ENCODE measurements at places on chromosomes 5 and 9.

DNA sequence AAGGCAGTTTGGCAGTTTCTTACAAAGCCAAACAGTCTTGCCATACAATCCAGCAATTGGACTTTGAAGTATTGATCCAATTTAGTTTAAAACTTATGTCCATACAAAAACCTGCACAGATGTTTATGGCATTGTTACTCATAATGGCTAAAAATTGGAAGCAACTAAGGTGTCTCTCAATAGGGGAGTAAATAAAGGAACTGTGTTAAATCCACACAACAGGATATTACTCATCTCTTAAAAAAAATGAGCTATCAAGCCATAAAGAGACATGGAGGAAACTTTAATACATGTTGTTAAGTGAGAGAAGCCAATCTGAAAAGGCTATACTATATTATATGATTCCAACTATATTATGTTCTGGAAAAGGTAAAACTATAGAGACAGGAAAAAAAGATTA lies 313.6 kb upstream of the CD180 start:
- no peak for DNase-seq

DNA sequence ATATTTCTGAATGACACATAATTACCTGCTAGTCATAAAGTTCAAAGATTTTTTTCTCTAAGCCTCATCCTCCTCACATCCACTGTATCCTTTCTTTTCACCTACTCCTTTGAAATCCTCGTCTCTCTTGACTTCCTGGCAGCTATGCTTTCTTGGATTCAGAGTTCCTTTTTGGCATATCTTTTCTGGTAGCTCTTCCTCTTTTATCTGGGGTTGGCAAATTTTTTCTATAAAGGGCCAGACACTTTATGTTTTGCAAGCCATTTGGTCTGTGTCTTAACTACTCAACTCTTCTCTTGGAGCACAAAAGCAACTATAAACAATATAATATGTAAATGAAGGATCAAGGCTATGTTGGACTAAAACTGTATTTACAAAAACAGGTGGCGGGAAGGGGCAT lies 197.5 kb downstream of the KIAA0825 start:
- DNase-seq = no peak

GRCh38 chr9:75001719-75002421 lies 26.2 kb downstream of the CARNMT1 start:
- DNase-seq = peak; percentile 89

DNA sequence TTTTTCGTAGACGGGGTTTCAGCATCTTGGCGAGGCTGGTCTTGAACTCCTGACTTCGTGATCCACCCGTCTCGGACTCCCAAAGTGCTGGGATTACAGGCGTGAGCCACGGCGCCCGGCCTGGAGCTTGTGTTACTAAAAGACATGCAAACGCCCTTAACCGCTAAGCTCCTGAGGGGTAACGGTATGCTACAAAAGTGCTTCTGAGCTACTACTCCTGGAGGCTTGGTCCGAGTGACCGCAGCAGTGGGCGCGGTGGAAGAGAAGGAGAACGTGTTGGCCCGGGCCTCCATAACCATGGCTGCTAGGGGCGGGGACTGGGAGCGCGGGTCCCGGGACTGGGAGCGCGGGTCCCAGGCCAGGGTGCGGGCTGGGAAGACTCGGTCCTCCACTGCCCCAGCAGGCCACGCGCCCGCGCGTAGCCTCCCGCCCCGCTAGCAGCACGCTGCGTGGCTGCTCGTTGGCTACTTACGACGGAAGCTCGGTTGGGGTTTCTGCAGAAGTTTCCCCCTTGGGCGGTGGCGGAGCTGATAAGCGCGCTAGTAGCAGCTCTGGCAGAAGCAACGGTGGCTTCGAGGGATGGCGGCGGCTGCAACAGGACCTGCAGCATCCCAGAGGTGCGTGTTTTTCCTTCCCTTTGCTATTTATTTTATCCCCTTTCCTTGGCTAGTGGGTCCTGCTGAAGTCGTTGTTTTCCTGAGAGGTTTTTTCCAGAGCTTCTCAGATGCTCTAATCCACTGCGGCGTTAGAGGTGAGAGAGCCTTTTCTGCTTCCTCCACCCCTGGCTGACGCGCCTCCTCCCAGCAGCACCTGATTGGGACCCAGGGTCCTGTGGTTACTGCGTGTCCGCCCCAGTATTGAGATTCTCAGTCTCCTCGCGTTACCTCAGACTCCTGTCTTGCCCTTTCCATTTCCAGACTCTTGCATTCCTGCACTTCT lies 69.2 kb upstream of the CCDC180 start:
- peak; percentile 88 for DNase-seq

GRCh38 chr9:25602400-25603044 lies 75.7 kb downstream of the TUSC1 start:
- DNase-seq = no peak

- DNase-seq = peak; percentile 38
These were observed 67.4 kb downstream of the CTSL start for GRCh38 chr9:87793292-87793691.

DNA sequence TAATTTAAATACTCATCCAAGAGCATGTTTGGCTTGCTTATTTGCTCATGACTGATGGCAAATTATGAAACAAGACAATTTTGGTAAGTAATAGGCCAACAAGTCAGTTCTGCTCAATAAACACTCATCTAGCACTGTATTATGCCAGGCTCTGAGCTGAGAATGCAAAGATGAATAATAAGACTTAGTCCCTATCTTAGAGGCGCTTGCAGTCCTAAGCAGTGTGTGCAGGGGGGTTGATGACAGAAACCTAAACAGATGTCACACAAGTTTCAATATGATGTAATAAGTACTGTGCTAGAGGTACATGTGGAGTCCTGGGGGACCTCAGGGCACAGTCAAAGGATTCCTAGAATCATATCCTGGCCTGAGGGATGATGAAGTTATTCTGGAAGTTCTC lies 287.6 kb upstream of the ADRA1B start:
- DNase-seq = no peak

GRCh38 chr9:133135146-133135745 lies 14.2 kb upstream of the RALGDS start:
- peak; percentile 97 for DNase-seq

- DNase-seq = no peak
These were observed 110.9 kb upstream of the GPR151 start for GRCh38 chr5:146626936-146627335.

DNA sequence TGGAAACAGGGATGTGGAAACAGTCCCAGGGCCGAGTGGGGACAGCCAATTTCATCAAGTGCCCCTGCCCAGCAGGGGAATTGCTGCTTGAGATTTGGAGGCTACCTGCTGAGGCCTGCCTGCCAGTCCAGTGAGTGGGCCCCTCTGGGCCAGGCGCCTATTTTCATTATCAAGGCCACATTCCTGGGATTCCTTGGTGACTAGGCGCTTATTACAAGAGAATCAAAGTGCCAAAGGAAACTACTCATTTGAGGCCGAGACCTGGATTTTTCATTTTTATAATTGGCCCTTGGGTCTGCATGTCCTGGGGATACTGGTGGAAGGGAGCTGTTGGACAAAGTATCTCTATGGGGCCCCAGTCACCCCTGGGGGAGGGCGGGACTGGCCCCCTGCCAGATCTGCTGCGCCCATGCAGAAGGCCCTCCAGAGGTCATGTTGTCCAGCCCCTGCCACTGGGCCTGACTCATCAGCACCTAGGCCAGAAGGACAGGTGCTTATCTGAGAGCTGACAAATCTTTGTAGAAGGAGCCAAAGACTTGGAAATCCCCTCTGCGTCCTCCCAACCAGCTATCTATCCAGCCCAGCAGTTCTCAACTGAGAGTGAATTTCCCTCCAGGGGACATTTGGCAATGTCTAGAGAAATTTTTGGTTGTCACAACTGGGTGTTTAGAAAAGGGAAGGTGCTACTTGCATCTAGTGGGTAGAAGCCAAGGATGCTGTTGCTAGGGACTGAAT lies 45.6 kb downstream of the FOXI1 start:
- DNase-seq = peak; percentile 97

GRCh38 chr9:81372628-81373191 lies 316.6 kb downstream of the TLE1 start:
- no peak for DNase-seq

DNA sequence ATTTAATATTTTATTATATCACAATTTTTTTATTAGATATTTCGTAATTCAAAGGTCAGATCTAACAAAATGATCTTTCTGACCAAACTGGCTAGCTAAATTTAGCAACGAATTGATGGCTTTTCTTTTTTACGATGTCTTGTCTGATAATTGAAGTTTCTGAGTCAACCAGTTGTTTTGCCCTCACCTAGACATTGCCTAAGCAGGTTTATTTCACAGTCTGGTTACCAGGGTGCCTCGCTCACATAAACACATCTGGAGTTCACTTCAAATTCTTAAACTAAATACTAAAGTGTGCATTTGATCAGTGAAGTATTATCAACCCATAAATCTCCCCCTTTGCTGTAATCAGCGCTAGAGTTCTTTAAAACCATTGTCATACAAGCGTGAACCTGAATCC lies 448.3 kb downstream of the TLE4 start:
- no peak for DNase-seq

GRCh38 chr5:135598691-135599395 lies 20.1 kb upstream of the CXCL14 start:
- DNase-seq = no peak

GRCh38 chr9:109599711-109600110 lies 101.6 kb upstream of the PTPN3 start:
- DNase-seq = no peak

DNA sequence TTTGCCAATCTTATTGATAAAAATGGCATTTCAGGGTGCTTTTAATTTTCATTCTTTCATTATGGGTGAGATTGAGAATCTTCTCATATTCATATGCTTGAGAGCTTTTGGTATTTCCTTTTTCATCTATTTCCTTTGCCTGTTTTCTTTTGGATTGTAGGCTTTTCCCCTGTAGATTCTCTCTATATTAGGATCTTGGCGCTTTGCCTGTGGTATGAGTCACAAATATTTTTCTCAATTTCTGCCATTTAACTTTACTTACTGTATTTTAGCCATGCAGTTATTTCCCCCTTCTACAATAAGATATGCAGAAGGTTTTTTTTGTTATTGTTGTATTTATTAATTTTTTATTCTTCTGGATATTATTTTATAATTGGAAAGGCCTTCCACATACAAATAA lies 21.5 kb upstream of the KLF9 start:
- DNase-seq = peak; percentile 81

GRCh38 chr9:117465706-117466105 lies 50.8 kb upstream of the ASTN2 start:
- no peak for DNase-seq

DNA sequence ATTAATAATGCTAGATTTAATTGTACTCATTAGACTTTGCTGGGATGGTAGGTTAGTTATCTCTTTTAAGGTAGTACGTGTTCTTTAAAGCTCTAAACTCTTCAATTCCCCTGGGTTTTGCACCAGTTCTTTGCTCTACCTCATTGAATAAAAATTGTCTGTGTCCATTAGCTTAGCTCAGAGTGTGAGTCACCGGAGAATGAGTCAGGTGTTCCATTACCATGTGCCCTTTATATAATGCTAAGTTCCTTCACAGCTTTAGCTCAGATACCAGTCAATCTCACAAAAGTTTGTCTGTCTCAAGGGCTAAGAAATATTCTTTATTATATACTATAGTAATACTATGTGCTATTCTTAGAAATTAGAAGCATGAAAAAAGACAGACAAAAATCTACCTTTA lies 339.4 kb downstream of the PRELID2 start:
- peak; percentile 90 for DNase-seq

- no peak for DNase-seq
These were observed 23.1 kb downstream of the ADRB2 start for GRCh38 chr5:148849461-148849860.

- no peak for DNase-seq
These were observed 11.5 kb upstream of the AIF1L start for GRCh38 chr9:131084661-131085369.

- no peak for DNase-seq
These were observed 56.0 kb upstream of the OSMR start for GRCh38 chr5:38789777-38790176.

DNA sequence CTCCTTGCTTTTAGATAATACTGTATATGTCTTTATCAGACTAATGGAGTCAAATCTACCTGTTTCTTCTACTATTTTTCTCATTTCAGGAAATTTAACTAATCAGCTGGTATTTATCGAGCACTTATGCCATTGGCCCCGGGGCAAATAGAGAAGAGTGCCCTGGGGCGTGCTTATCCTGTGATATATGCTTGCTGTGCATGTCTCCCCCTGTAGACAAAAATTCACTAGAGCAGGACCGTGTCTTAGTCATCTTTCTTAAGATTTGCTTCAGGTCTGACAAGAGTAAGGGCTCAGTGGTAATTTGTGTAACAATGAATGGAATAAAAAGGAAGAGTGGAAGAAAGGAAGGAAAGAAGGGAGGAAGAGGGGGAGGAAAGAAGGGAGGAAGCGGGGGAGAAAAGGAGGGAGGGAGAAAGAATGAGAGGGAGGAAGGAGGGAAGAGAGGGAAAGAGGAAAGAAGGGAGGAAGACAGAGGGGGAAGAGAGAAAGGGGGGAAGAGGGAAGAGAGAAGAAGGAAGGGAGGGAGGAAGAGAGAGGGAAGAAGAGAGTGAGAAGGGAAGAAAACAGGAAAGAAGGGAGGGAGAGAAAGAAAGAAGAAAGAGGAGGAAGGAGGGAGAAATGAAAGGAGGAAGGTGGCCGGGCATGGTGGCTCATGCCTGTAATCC lies 295.7 kb upstream of the PANK3 start:
- peak; percentile 29 for DNase-seq

DNA sequence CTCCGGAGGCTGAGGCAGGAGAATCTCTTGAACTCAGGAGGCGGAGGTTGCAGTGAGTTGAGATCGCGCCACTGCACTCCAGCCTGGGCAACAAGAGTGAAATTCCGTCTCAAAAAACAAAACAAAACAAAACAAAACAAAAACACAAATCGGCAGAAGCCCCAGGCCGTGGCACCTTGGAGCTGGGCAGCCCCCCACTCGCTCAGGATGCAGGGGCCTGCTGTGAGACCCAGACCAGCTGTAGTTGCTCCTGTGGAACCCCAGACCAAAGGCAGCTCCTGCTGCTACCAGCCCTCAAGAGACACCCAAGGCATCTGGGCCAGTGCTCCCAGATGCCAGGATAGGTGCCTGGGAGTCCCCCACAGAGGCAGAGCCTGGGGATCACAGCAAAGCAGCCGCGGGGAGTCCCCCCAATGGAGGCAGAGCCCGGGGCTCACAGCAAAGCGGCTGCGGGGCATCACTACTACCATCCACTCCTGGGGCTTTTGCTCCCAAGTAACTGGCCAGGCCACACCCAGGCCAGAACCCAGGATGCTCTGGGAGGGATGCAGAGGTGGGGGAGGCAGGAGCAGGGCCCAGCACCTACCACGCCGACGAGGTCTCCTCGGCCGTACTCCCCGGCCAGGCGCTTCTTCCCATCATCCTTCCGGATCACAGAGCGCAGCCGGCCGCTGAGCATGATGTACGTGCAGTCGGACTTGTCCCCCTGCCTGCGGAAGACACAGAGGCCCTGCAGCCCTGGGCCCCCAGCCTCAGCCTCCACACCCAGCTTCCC lies 37.7 kb upstream of the NSMF start:
- no peak for DNase-seq

GRCh38 chr5:170885256-170885655 lies 23.4 kb downstream of the RANBP17 start:
- no peak for DNase-seq
